ENCODE measurements at places on chromosomes 4 and X.

DNA sequence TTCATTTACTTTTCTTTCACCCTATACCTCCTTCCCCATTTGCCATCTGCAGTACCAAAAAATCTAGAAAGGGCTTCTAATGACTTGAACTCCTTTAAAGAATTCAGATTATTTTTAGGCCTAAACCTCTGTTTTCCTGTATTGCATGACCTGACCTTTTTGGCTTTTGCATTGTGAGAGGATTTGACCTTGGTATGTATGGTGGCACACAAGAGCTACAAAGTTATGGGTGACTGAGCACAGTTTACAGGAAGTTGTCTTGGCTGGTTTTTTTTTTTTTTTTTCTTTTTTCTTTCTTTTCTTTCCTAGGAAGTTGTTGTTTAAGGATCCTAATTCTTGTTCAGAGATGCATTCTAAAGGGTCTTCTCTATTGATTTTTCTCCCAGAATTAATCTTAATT is 32.0 kb upstream of the MTMR8 start:
- DNase-seq: no peak

DNA sequence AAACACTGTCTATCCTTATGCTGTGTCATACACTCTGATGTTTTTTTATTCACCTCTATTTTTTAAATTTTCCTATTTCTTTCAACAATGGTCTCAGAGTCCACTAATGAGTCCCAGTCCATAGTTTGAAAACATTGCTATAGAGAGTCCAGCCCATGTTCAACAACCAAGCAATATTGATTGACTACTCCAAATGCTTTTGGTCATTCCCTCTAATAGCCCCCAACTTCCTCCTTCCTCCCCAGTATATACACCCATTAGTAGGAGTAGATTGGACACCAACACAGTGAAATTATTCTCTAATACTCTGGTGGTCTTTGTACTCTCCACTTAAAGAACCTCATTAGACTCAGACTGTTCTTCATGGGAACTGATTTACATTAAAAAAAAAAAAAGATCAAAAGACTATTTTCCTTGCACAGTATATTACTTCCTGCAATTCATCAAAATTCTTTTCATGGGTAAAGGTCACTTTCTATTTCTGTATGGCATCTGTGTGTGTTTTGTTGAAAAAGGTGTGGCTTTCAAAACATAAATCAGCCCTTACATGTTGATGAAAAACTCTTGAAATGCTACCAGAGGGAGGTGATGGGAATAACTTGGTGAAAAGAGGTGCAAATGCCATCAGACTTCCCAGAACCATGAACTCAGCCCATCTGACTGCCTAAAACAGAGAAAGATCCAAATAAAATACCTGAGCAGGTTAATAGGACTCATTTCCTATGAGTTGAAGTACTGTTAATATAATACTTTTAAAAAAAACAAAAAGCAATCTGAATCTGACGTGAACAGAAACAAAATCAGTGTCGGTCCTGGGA is 250.3 kb upstream of the KLF3 start:
- no peak for DNase-seq

DNA sequence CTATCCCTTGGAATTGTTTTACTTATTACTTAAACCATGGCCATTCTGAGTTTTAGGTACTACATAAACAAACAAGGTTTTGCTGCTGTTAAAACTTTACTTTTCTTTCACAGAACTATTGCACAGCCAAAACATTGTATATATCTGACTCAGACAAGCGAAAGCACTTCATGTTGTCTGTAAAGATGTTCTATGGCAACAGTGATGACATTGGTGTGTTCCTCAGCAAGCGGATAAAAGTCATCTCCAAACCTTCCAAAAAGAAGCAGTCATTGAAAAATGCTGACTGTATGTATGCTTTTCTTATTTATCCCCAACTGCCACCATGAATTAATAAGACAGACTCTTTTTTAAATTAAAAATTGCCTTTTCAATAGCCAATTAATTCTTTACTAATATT is 69.8 kb downstream of the CCKAR start:
- no peak for DNase-seq

DNA sequence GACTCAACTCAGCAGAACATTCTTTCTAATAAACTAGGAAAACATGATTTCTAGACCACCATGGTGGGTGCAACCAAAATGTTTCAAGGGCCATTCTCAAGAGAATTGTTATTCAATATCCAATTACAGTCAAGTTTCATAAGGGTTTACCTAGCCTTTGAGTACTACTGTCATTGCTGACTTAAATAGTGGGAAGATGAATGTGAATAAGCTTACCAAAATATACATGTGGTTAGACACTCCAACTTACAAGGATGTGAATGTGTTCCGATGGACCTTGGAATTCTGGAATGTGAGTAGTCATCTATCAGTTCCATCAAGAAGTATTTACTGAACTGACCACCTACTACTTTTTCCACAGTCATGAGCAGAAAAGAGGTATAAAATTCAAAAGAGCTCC is 16.9 kb downstream of the SH3RF1 start:
- DNase-seq: no peak

GRCh38 chr4:160141206-160141605 is 1038.3 kb downstream of the RAPGEF2 start:
- no peak for DNase-seq

DNA sequence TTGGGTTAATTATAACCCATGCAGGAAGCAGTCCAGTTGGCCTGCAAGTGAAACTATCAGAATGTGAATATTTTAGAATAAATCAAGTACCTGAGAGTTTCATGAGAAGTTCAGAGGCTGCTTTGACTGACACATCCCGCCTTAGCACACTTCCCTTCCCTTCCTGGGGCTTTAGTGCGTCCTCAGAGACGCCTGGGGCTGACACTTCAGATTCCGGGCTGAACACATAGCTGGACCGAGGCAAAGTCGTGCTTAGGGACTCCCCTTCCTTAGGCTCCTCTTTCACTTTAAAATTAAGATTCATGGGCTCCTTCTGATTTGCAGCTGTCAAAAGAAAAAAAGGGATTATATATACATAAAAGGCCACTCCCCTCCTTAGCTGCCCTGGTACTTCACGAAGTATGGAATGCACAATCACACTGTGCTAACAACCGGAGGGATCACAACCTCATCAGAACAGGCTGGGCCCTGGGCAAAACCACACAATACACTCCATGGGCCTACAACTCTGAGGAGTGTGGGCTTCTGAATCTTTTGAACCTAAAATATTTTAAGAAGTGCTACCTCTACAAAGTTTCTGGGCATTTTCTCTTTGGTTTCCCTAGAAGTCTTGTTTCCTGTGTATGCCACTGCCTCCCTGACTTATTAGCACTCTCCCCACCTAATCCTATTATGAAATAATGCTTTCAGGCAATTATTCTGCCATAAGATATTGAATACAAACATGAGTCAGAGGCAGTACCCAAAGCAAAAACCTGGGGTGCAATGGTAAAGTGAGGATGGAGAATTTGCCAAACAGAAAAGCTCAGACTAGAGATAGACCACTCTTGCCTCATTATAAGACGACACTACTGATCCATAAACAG is 68.2 kb downstream of the ZNF827 start:
- DNase-seq: no peak

- DNase-seq: no peak
Observed at GRCh38 chr4:98930311-98930865, 1.5 kb upstream of the EIF4E start.

- no peak for DNase-seq
Observed at GRCh38 chr4:73376251-73376650, 27.8 kb upstream of the ALB start.

- no peak for DNase-seq
Observed at GRCh38 chrX:139811942-139812629, 104.1 kb upstream of the MCF2 start.

- no peak for DNase-seq
Observed at GRCh38 chrX:79719568-79720231, 294.9 kb upstream of the TBX22 start.

- DNase-seq: no peak
Observed at GRCh38 chr4:1407657-1408333, 1.6 kb upstream of the NKX1-1 start.

GRCh38 chr4:25095837-25096236 is 64.4 kb downstream of the SEPSECS start:
- DNase-seq: no peak

DNA sequence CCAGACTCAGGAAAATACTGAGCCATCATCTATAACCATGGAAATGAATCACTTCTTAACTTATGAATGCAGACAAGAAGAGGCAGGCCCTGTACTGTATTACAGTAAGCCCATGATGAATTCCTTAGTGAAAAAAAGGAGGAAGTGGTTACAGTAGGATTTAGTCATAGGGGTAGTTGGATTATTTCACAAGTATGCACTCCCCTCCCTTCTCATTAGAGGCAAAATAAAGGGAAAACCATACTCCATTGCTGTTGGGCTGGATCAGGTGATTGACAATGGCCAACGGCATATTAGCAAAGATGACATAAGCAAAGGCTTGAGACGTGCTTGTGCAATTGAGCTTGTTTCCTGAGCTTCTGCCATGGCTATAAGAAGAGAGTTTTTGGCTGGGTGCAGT is 181.1 kb upstream of the PRPS2 start:
- no peak for DNase-seq

- DNase-seq: peak; percentile 13
Observed at GRCh38 chrX:17046478-17047097, 100.1 kb downstream of the REPS2 start.

GRCh38 chr4:185833055-185833598 is 21.1 kb upstream of the SORBS2 start:
- DNase-seq: no peak

GRCh38 chrX:40468033-40468846 is 112.5 kb upstream of the ATP6AP2 start:
- DNase-seq: no peak

All from effector CD4-positive, alpha-beta T cell (primary cell).